ENCODE measurements at places on chromosomes 16 and 17.

GRCh38 chr16:10126686-10127085 is 55.5 kb downstream of the GRIN2A start:
- DNase-seq: no peak

- peak; percentile 28 for DNase-seq
Measured at GRCh38 chr16:82639263-82639662, 12.5 kb downstream of the CDH13 start.

DNA sequence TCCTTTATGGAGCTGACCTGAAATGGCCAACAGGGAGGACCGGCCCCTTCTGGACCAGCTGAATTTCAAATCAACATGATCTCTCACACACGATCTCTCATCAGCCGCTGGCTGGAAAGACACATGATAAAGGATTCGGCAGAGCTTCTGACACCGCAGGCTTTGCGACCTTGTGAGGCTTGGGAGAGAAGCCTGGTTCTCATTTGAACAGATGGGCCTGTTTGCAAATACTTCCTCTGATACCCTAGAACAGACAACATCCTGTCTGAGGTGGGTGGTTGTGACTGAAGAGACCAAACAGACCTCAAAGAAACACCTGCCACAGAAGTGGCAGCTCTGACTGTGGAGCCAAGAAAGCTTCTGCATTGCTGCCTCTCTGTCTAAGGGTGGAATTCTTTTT is 77.9 kb upstream of the SDK2 start:
- DNase-seq: no peak

- peak; percentile 45 for DNase-seq
Measured at GRCh38 chr16:72291121-72291520, 119.2 kb upstream of the PMFBP1 start.

DNA sequence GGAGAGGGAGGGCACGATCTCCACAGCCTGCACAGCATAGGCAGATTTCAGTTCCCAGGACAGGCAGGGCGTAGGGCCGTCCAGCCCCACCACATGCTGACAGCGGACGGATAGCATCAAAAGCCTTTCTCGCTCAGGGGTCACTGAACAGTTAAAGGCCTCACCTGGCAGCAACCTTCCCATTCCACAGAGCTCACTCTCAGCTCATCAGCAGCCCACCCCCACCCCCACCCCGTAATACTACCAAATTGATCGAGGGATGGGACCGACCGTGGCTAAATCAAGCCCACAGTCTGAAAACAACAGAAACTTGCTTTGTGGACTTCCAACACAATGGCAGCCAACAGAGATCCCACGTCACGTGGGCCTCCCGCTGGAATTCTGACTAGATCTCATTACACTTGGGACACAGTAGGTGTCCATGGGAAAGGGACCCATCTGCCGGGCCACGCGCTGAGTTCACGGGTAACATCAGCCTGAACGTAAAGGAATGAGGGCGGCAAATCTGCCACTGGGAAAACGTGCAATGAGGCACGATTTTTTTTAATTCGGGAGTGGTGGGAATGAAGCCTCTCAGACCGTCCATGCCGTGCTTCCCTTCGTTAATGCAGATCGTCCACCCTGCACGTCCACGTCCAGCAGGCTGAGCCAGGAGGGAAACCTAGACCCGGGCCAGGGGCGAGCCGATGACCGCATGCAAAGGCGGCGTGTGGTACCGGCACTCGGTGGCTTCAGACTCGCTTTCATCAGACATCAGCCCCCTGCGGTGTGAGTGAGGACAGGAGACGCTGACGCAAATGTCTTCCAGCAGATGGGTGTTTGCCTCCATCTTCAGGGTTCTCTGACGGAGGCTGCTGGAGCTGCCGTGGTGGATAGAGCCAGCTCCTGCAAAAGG is 92.1 kb downstream of the TBC1D16 start:
- no peak for DNase-seq

DNA sequence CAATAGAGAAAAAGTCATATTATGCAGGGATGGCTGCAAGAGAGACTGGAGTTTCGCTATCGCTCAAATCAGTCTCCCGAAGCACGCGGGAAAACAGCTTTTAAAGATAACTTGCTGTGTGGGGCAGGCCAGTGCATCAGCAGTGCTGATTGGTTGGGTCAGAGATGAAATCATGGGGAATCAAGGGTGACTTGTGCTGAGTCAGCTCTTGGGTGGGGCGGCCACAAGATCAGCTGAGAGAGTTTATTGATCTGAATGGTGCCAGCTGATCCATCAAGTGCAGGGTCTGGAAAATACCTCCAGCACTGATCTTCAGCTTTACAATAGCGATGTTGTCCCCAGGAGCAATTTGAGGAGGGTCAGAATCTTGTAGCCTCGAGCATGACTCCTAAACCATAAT is 430.5 kb downstream of the RBFOX1 start:
- DNase-seq: no peak
